Vagina (tissue), 2 donors: ENCODE measurements at places on chromosomes 5 and 9.

DNA sequence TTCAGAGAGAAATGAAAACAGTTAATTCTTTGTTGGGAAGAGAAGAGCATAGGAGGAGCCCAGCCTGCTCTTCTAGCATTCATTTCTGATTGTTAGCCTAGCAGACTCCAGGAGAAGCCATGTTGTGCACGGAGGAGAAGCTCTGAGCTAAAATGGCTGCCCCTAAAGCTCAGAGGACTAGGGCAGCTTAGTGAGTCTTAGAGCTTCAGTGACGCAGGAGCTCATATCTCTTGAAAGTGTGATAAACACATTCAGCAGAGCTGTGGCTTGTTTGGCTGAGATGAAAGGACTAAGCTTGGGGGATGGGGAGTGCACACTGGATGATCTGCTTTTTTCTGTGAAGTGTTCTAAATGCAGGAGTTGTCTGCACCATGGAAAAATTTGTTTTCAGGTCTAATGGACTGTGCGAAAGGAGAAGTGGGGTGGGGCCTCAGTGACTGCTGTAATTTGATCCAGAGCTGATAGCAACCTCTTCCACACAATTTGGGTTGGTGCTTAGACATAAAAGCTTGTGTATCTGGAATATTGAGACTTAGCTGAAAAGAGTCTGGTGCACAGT lies 58.5 kb downstream of the ZNF462 start:
- no peak for DNase-seq
- H3K4me1 ChIP-seq: peaks cover 31% of the 10 kb centered on the region
- peak overlapping the region; percentile 49 for H3K27ac ChIP-seq
- peaks cover 21% of the 10 kb centered on the region for H3K36me3 ChIP-seq
- no peaks in the 10 kb centered on the region for H3K27me3 ChIP-seq
- no peak overlapping the region for H3K4me3 ChIP-seq

DNA sequence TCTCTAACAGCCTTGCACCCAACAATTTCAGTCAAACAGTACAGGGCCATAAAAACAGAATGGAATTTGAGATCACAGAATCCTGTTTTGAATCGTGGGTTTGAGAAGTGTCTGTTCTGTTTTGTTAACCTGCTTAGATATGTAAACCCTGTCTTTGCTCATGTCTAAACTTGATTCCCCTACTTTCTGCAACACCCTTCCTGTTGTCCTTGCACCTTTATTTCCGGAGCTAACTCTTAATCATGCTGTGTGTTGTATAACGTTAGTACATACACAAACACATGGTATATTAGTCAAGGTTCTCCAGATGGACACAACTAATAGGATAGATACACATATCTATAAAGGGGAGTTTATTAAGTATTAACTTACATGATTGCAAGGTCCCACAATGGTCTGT lies 2229.2 kb upstream of the C9orf72 start:
- H3K27me3 ChIP-seq: no peaks in the 10 kb centered on the region
- no peaks in the 10 kb centered on the region for H3K36me3 ChIP-seq
- H3K4me1 ChIP-seq: no peaks in the 10 kb centered on the region
- DNase-seq: no peak

GRCh38 chr5:150559088-150559487 lies 51.2 kb downstream of the NDST1 start:
- no peaks in the 10 kb centered on the region for H3K4me1 ChIP-seq
- H3K36me3 ChIP-seq: peaks cover 8% of the 10 kb centered on the region
- DNase-seq: no peak
- H3K4me3 ChIP-seq: no peak overlapping the region
- no peak overlapping the region for H3K27ac ChIP-seq

- H3K27me3 ChIP-seq: no peaks in the 10 kb centered on the region
- no peak overlapping the region for H3K4me3 ChIP-seq
- no peaks in the 10 kb centered on the region for H3K36me3 ChIP-seq
- no peak for DNase-seq
These were observed 106.5 kb downstream of the ANKRD55 start for GRCh38 chr5:56126487-56127179.

GRCh38 chr5:124747791-124748686 lies 1.6 kb upstream of the ZNF608 start:
- H3K36me3 ChIP-seq: no peaks in the 10 kb centered on the region
- no peaks in the 10 kb centered on the region for H3K27me3 ChIP-seq
- H3K4me3 ChIP-seq: peak overlapping the region; percentile 86
- DNase-seq: no peak
- H3K27ac ChIP-seq: peak overlapping the region; percentile 89

DNA sequence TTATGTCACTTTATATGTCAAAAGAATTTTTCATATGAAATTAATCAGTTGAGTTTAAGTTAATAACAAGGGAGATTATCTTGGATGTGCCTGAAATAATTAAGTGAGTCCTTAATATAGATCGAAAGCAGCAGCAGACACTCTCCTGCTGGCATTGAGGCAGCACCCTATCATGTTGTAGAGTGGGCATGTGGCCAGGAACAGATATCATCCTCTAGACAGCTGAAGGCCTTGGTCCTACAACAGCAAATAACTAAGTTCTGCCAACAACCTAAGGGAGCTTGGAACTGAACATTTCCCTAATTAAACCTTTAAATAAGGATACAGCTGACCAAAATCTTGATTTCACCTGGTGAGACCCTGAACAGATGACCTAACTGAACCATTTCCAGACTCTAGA lies 25.8 kb upstream of the UGT3A1 start:
- no peaks in the 10 kb centered on the region for H3K36me3 ChIP-seq
- no peak overlapping the region for H3K4me3 ChIP-seq
- no peaks in the 10 kb centered on the region for H3K4me1 ChIP-seq
- no peak for DNase-seq

- no peaks in the 10 kb centered on the region for H3K27me3 ChIP-seq
- no peak for DNase-seq
- H3K4me3 ChIP-seq: no peak overlapping the region
- H3K27ac ChIP-seq: no peak overlapping the region
- no peaks in the 10 kb centered on the region for H3K36me3 ChIP-seq
These were observed 213.6 kb upstream of the S1PR3 start for GRCh38 chr9:88777498-88778312.

- DNase-seq: no peak
- no peaks in the 10 kb centered on the region for H3K27me3 ChIP-seq
- no peaks in the 10 kb centered on the region for H3K4me1 ChIP-seq
These were observed 136.3 kb upstream of the SMARCA2 start for GRCh38 chr9:1878811-1879210.

DNA sequence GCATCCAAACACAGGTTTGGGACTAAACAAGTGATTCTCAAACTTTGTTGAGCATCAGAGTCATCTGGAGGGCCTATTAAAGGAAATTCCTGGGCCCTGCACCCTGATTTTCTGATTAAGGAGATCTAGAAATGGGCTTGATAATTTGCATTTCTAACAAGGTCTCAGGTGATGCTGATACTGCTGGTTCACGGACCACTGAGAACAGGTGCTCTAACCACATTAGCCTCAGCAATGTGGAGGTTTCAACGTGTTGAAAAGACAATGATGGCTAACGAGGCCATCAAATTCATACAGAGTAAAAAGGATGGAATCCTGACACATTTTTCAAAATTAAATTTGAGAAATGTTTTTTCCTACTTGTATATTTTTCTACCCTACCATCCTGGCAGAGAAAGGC lies 172.1 kb downstream of the TSSK1B start:
- H3K4me1 ChIP-seq: peaks cover 28% of the 10 kb centered on the region
- DNase-seq: no peak
- H3K27me3 ChIP-seq: no peaks in the 10 kb centered on the region
- no peak overlapping the region for H3K27ac ChIP-seq
- no peak overlapping the region for H3K4me3 ChIP-seq
- no peaks in the 10 kb centered on the region for H3K36me3 ChIP-seq

DNA sequence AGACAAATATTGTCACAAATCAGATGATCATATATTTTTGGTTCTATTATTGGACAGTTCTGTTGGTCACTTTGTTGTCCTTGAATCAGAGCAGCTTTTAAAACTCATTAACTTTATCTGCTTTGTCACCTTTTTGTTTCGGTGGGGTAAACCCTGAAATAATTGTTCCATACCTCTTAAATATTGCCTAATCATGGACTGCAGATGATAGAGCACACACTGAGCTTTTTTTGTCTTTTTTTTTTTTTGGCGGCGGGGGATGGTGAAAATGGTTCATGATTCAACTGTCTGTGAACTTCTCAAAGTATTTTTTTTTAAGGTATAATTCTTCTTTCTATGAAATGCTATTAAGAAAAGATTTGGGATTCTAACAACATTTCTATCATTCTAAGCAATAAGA lies 1.8 kb downstream of the NUDT12 start:
- no peak overlapping the region for H3K27ac ChIP-seq
- H3K4me3 ChIP-seq: no peak overlapping the region
- no peaks in the 10 kb centered on the region for H3K27me3 ChIP-seq

GRCh38 chr9:15722888-15723287 lies 170.0 kb downstream of the CCDC171 start:
- H3K27me3 ChIP-seq: no peaks in the 10 kb centered on the region
- H3K4me3 ChIP-seq: no peak overlapping the region
- H3K36me3 ChIP-seq: no peaks in the 10 kb centered on the region
- no peak for DNase-seq
- H3K27ac ChIP-seq: no peak overlapping the region

- peak; percentile 94 for DNase-seq
- H3K27me3 ChIP-seq: no peaks in the 10 kb centered on the region
- no peaks in the 10 kb centered on the region for H3K36me3 ChIP-seq
- H3K4me1 ChIP-seq: peaks cover 14% of the 10 kb centered on the region
- no peak overlapping the region for H3K27ac ChIP-seq
These were observed 66.0 kb upstream of the ADAMTS2 start for GRCh38 chr5:179411161-179411841.

- no peak for DNase-seq
- H3K36me3 ChIP-seq: no peaks in the 10 kb centered on the region
- no peaks in the 10 kb centered on the region for H3K4me1 ChIP-seq
These were observed 397.8 kb downstream of the TLE4 start for GRCh38 chr9:79969393-79970145.

DNA sequence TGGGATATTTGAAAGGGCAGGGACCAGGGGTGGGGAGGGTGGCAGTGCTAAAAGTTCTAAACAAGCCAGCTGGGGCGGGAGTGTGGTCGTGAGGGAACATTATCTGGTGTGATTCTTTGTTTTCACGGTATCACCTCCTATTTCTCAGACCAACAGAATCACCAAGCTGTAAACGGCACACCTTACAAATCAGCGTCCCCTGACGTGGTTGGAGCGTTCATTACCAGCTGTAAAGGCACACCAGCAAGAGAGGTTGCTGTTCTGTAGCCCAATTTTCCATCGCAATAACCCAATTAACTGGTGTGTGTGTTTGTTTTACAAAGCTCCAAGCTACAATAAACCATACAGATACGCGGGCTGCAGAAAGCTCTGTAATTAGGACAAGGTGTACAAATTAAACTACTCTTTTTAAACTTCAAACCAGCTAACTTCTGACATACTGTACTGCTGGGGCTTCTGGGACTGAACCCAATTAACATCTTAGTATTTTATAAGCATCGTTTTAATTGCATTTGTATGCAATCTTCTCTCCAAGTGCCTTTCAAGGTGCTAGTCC lies 303.6 kb upstream of the CLINT1 start:
- H3K27ac ChIP-seq: no peak overlapping the region
- no peaks in the 10 kb centered on the region for H3K36me3 ChIP-seq
- no peaks in the 10 kb centered on the region for H3K4me1 ChIP-seq
- H3K27me3 ChIP-seq: no peaks in the 10 kb centered on the region

DNA sequence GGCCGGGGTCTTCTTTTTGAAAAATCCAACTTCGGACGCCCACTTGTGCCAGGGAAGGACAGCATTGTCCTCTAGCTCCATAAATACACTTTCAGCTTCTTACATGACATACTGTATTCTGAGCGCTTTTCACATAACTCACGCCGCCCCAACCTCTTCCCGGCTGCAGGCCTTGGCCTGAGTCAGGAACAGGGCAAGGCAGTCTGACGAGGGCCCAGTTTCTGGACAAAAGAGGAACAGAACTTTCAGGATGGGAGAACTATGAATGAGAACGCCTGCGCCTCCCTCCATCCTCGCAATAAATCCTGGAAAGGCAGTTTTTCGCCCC lies 650 bp downstream of the DCTN4 start:
- H3K4me1 ChIP-seq: peaks cover 21% of the 10 kb centered on the region
- no peak for DNase-seq
- H3K27me3 ChIP-seq: no peaks in the 10 kb centered on the region
- H3K36me3 ChIP-seq: peaks cover 27% of the 10 kb centered on the region
- H3K4me3 ChIP-seq: peak overlapping the region; percentile 58

DNA sequence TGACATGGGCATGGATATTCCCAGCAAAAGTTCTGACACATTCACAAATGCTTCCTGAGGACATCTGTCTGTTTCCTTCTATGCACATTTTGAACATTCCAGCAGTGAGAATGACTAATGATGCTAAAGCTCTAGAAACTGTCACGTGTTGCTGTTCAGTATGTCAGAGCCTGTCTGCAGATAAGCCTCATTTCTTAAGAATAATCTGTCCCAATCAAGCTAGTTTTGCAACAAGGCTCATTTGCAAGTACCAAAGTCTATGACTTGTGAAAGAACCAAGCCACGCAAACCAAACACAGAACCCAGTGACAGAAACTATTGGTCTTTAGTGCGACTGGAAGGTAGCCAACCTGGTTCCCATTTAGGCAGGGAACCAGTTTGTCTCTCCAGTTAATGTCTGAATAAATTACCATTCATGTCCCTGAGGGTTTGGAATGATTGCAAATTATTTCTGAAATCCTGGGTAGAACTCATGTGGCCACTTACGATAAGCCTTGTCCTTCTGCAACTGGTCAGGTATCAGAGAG lies 178.5 kb downstream of the C9orf152 start:
- H3K27ac ChIP-seq: no peak overlapping the region
- no peaks in the 10 kb centered on the region for H3K4me1 ChIP-seq
- H3K4me3 ChIP-seq: no peak overlapping the region
- no peaks in the 10 kb centered on the region for H3K36me3 ChIP-seq
- H3K27me3 ChIP-seq: no peaks in the 10 kb centered on the region

GRCh38 chr9:70747261-70747718 lies 332.8 kb upstream of the KLF9 start:
- H3K27me3 ChIP-seq: no peaks in the 10 kb centered on the region
- H3K27ac ChIP-seq: no peak overlapping the region
- H3K4me1 ChIP-seq: peaks cover 12% of the 10 kb centered on the region
- H3K4me3 ChIP-seq: no peak overlapping the region
- H3K36me3 ChIP-seq: no peaks in the 10 kb centered on the region

- no peaks in the 10 kb centered on the region for H3K27me3 ChIP-seq
- H3K36me3 ChIP-seq: no peaks in the 10 kb centered on the region
- H3K4me3 ChIP-seq: no peak overlapping the region
- H3K27ac ChIP-seq: no peak overlapping the region
- peaks cover 25% of the 10 kb centered on the region for H3K4me1 ChIP-seq
These were observed 11.1 kb downstream of the SPRY4 start for GRCh38 chr5:142313682-142314081.

GRCh38 chr5:141857226-141857625 lies 21.0 kb downstream of the PCDH1 start:
- H3K27ac ChIP-seq: no peak overlapping the region
- no peaks in the 10 kb centered on the region for H3K36me3 ChIP-seq
- H3K27me3 ChIP-seq: no peaks in the 10 kb centered on the region

DNA sequence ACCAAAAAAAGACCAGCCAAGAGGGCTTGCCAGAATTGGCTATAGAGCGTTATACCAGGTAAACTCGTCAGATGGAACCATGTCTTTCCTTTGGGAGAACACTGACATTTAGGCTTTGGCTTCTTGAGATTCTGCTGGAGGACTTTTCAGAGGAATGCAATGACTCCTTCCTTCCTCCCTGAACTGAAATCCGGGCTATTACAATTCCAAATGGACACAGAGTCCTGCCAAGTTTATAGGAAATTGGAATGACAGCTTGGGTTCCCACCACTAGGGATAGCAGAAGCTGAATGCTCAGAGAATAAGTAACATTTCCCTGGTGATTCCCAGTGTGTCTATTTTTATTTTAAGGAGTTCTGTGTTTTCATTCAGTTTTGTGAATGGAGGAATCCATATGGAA lies 143.0 kb downstream of the FGF1 start:
- H3K27ac ChIP-seq: no peak overlapping the region
- no peaks in the 10 kb centered on the region for H3K27me3 ChIP-seq
- peaks cover 20% of the 10 kb centered on the region for H3K4me1 ChIP-seq
- no peak overlapping the region for H3K4me3 ChIP-seq
- no peaks in the 10 kb centered on the region for H3K36me3 ChIP-seq
- no peak for DNase-seq
